Stimulated activated CD4-positive, alpha-beta T cell treated with anti-CD3 and anti-CD28 coated beads, Interleukin-2, amount 100 ng/mL, for 4 hours (primary cell): ENCODE measurements at places on chromosomes 13 and 19.

- no peak for DNase-seq
Measured at GRCh38 chr13:24254146-24254841, 55.1 kb upstream of the C1QTNF9 start.

DNA sequence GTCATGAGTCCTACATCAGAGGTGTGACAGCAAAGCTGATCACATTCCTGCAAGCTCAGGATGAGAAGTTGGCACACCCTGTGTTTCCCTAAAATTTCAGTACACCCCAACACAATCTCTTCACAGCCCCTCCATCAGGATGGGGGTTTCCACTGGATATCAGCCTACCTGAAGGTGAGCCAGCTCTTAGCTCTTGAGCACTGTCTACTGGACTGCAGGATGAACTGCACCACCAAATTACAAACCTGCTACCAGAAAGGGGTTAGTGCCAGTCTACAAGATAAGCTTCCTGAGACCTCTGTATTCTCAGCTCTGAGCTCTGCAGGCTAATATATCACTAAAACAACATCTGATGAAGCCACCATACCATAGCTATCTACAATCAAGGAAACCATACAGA is 1616.2 kb upstream of the SPRY2 start:
- DNase-seq = no peak

DNA sequence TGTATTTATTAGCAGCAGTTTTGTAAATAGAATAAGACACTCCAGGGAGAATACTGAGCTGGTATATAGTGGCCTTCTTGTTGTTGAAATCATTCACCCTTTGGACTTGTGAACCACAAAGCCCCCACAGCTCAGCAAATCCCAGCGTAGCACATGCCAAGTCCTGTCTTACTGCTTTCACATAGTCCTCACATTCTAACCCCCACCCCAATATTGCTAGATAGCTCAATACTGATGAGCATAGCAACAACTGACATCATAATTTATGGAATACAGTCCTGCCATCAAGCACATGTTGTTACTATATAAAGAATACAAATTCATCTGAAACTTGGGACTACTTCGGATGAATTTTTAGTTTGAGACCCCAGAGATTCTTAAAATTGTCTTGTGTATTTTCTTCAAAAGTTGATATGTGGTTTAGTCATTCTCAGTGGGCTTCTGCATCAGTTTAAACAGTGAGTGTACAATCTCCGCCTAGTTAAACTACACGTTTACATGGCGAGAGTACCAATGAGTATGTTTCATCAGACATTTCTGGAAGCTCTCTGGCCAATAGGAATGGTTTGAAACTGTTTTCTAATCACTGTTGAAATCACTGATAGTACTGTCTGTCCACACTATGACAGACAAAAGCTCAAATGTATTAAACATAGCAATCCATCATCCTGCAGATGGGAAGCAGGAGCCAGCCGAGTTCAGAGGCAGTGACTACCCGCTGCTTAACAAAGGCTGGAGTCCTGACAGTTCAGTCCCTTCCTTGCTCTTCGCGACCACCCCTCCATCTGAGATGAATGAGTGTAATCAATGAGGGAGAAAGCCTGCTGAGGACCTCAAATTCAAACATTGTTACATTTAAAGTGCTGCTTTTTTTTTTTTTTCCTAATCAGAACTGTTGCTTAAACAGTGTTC is 15.2 kb downstream of the DACH1 start:
- no peak for DNase-seq

DNA sequence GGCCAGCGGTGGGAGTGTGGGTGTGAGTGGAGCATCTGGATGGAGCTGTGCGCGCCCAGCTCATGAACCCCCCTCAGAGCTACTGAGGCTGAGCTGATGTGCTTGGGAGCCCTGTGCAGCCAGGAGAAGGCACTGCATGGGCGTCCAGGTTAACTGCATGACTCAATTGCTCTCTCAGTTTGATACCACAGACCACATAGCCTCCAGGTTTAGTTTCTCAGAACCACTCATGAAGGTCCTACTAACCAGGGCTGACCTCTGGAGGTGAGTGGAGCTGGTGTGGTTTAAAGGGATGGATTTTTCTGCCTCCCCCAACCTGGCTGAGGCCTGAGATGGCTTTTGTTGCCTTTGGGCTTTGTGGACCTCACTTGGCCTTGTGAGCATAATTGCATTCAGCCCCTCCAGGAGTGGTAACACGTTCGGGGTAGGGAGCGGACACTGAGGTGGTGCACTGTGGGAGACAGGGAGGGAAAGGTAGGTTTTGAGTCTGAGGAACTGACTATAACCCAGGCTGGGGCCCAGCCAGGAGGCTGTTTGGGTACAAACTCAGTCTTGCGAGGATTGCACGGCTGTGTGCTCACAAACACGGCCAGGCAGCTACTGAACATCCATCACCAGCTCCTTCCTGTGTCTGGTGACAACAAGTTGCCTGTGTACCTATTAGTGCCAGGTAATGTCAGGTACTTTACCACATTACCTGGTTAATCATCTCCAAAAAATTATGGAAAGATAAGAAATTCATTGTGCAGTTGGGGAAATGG is 97.5 kb downstream of the RGCC start:
- no peak for DNase-seq

- no peak for DNase-seq
Measured at GRCh38 chr13:43284162-43284561, 260.8 kb downstream of the DNAJC15 start.

- no peak for DNase-seq
Measured at GRCh38 chr13:94666065-94666464, 46.3 kb downstream of the SOX21 start.

GRCh38 chr13:89923736-89924135 is 1423.8 kb upstream of the MIR17HG start:
- DNase-seq = no peak

- DNase-seq = no peak
Measured at GRCh38 chr19:44850641-44851109, 4.6 kb downstream of the NECTIN2 start.
